ENCODE measurements at places on chromosomes 12 and 14.
A peak's percentile ranks its signal among the peaks of the same experiment; 100 is the strongest.

- DNase-seq, result no peak
Observed at GRCh38 chr14:62957562-62957961, 87.7 kb downstream of the KCNH5 start.

GRCh38 chr12:125145196-125145595 is 80.0 kb downstream of the AACS start:
- DNase-seq, result no peak

- no peak for DNase-seq
Observed at GRCh38 chr12:64286521-64286920, 64.4 kb upstream of the KICS2 start.

GRCh38 chr14:105945896-105946295 is 419.5 kb downstream of the TMEM121 start:
- DNase-seq, result no peak

GRCh38 chr14:21081521-21082142 is 11.5 kb downstream of the ARHGEF40 start:
- no peak for DNase-seq

- no peak for DNase-seq
Observed at GRCh38 chr12:32847287-32847686, 49.3 kb downstream of the PKP2 start.

DNA sequence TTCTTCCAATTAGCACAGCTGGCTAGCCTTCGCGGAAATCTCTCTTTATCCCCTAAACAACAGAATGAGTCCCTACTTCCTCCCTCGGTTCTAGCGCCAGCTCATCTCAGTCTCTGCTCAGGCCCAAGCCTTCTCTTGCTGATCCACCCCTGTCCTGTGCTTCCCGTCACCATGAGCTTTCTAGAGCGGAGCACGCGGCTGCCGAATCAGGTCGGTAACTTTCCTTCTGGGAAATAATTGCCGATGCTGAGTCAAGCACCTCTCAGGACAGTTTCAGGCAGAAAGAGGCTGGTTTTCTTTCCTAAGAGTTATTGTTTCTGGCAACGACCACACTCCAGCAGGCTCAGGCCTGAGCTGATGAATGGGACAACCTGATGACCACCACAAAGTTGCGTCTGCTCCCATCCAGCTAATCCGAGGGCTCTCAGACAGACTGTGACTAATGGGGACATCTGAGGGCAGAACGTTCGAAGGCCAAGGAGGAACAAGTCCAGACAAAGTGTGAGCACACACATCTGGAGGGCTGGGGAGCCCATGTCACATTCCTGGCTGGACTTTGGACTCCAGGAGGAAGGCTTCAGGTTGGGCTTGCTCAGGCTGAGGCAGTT is 13.6 kb upstream of the GPR68 start:
- no peak for DNase-seq

DNA sequence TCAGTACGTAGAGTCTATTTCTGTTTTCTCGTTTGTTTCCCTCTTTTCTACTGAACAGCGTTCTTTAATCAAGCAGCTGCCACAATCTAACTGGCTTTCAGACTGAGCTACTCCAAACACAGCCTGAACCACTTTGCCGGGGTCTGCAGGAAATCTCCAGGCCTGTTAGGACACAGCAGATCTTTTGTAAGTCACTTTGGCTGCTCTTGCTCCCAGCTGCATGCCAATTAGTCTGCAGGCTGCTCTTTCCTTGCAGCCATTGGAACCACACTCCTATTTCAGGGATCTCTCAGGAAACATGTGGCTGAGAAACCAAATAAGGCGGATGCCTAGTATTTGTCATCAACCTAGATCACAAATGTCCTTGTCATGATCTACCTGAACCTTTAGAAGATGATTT is 73.6 kb downstream of the TMTC1 start:
- peak; percentile 39 for DNase-seq

GRCh38 chr12:109291521-109292341 is 17.4 kb downstream of the FOXN4 start:
- peak; percentile 77 for DNase-seq

- no peak for DNase-seq
Observed at GRCh38 chr14:36504771-36505175, 15.3 kb downstream of the NKX2-1 start.

- DNase-seq, result no peak
Observed at GRCh38 chr14:69727860-69728259, 39.1 kb upstream of the SRSF5 start.

- no peak for DNase-seq
Observed at GRCh38 chr12:71684081-71684480, 1.8 kb upstream of the TMEM19 start.

DNA sequence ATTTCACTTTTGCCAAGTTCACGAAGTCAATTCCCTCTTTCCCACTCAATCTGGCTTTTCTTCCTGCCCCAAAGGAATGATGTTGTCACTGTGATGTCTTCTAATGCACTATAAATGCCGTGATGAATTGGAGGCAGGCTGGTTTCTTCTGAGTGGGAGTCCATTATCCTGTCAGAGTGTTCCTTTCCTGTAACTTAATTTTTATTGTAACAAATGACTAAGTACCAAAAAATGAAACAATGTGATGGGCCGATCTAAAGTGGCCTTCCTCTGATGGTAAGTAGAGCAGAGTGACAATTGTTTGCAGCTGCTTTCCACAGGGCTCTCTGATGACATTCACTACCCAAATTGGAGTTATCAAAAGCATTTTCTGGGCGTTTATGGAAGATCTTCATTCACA is 22.2 kb downstream of the TMEM30B start:
- DNase-seq, result no peak

- no peak for DNase-seq
Observed at GRCh38 chr12:30843211-30843610, 83.3 kb upstream of the TSPAN11 start.

Data from tibial artery (tissue), 4 donors.